ENCODE measurements at places on chromosomes 7 and 10. TPM values are rescaled to one million over a fixed set of nuclear protein-coding genes. Genes with fewer than 3 reads are reported as not detected.

CPEB3 gene
- 1.7 TPM for total RNA-seq

CFAP46 gene
- 0.26 TPM for total RNA-seq

GARIN1A gene
- 2.6 TPM for total RNA-seq

GPR15LG gene
- total RNA-seq, result not detected

CABCOCO1 gene
- total RNA-seq, result not detected

ATRNL1 gene
- 0.23 TPM for total RNA-seq

LRGUK gene
- 0.14 TPM for total RNA-seq

GPNMB gene
- 1.1 TPM for total RNA-seq

EFCAB10 gene
- not detected for total RNA-seq

AKR1D1 gene
- total RNA-seq, result not detected

TET1 gene
- 0.69 TPM for total RNA-seq

MAD1L1 gene
- 63.8 TPM for total RNA-seq

DENND2A gene
- not detected for total RNA-seq

CALHM1 gene
- not detected for total RNA-seq

LRRC4 gene
- total RNA-seq, result 0.53 TPM

PPP1R9A gene
- 0.19 TPM for total RNA-seq

ZNF273 gene
- total RNA-seq, result 15.0 TPM

PRPS1L1 gene
- not detected for total RNA-seq

BRI3 gene
- 84.2 TPM for total RNA-seq

MAP3K8 gene
- 27.0 TPM for total RNA-seq

SLC13A1 gene
- not detected for total RNA-seq

NEUROG3 gene
- total RNA-seq, result not detected

SPDYE5 gene
- not detected for total RNA-seq

DGKI gene
- 18.2 TPM for total RNA-seq

CALCR gene
- not detected for total RNA-seq

MCM10 gene
- 53.2 TPM for total RNA-seq

SOSTDC1 gene
- total RNA-seq, result not detected

HOGA1 gene
- total RNA-seq, result not detected

KNDC1 gene
- total RNA-seq, result 0.28 TPM

GCK gene
- total RNA-seq, result 1.3 TPM

NEBL gene
- 0.17 TPM for total RNA-seq

IL2RA gene
- 848 TPM for total RNA-seq

IGF2BP3 gene
- total RNA-seq, result 2.6 TPM
